ENCODE measurements at places on chromosomes 11 and 22.

DNA sequence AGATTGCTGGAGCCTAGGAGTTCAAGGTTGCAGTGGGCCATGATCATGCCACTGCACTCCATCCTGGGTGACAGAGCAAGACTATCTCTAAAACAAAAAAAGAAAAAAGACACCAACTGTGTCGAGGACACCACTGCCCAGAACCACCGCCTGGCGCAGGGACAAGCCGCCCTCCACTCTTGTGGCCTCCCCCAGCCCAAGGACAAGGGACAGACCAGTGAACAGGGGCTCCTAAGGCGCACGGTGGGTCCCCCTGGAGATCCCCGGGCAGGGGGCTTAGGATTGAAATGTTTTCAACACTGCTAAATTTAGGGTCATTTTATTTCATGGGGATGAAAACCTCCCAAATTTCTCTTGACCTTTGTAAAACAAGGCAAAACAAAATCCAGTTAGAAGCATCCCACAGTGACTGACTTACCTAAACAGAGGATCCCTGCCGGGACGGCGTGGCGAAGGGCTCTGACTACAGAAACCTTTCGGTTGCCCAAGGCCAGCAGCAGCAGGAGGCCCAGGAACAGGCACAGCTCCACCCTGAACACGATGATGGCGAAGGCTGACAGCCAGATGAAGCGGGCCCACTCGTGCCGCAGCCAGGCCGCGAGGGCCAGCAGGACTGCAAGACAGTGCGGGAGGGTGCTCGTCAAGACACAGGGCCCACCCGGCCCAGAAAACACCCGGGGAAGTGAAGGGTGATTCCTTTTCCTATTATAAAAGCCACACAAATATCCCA is 8.6 kb downstream of the ALG12 start:
- DNase-seq = no peak

DNA sequence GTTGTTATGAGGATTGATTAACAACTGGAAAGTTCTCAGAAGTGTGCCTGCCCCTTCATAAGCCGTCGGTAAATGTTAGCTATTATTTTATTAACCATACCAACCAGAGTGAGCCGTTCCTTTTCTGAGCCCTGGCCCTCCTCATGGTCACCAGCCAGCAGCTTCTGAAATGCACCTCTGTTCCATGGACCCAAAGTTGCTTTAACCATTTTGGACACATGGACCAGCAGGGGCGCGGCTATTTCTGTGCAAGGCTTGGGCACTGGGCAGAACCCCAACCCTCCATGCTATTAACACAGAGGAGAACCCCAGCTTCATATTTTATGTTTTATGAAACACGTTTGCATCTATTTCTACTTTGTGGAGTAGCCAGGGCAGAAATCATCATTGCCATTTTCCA is 18.6 kb upstream of the SCGB1A1 start:
- no peak for DNase-seq

GRCh38 chr22:50548040-50548920 is 2.6 kb downstream of the KLHDC7B start:
- DNase-seq = peak; percentile 45

GRCh38 chr11:44904261-44905020 is 46.2 kb downstream of the TP53I11 start:
- no peak for DNase-seq

DNA sequence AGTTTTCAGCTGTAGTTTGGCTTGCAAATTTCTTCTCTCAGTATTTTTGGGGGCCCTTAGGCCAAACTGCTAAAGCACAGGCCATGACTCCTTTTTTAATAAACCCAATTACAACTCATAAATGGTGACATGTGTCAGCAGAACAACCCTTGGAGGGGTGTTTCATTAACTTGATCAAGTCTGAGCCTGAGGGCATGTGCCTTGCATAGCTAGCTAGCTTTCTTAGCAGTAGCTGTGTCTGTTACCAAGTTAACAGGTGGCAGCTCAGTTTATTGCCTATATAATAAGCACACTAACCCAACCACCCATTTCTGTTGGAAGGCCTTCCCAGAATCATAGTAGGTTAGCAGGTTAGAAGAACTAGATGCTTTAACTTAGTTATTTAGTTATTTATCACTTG is 950.3 kb upstream of the CCDC90B start:
- DNase-seq = no peak

GRCh38 chr22:26097411-26097810 is 71.9 kb upstream of the SEZ6L start:
- DNase-seq = no peak

DNA sequence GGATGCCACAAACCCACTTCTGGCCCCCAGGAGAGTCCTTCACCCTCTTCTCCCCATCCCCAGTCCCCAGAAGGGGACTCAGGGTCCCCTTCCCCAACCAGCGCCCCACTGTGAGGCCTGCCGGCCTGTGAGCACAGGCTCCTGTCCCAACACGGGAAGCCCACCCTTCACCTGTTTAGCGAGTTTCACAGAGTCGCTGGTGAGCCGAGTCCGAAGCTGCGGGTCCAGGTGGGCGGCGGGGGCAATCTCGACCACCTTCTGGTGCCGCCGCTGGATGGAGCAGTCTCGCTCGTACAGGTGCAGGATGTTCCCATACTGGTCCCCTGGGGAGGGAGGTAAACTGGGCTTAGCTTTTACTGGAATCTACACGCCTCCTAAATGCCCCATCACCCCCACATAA is 13.3 kb downstream of the LRFN4 start:
- DNase-seq = no peak

GRCh38 chr11:83540112-83540675 is 254.0 kb upstream of the CCDC90B start:
- no peak for DNase-seq

DNA sequence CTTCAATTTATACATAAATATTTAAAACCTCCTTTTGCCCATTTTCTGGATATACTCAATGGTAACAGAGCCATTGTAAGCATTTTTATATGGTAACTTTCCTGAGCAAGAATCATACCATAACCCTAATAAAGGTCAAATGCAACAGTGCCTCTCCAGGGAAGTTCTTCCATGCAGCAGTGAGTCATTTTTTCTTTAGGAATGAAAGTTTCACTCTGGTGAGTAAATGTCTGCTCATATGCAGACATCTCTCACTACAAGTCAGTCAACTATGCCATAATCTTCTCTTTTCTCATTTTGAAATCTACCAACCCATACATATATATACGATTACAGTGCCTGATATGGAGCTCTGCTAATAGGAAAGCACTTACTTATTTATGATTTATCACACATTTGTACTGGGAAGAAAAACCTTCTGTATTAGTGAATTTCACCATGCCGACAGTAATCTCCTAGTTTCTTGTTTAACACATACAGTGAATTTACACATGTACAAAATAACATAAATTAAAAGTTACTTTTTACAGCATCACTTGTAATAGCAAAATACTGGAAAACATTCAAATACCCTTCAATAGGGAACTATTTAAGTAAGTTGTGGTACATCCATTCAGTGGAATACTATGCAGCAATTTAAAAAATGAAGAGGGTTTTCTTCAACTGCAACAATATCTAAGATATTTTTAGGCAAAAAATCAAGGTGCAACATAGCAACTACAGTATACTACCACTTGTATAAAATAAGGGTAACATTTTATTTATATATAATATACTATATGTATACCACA is 16.0 kb downstream of the STK33 start:
- DNase-seq = no peak

DNA sequence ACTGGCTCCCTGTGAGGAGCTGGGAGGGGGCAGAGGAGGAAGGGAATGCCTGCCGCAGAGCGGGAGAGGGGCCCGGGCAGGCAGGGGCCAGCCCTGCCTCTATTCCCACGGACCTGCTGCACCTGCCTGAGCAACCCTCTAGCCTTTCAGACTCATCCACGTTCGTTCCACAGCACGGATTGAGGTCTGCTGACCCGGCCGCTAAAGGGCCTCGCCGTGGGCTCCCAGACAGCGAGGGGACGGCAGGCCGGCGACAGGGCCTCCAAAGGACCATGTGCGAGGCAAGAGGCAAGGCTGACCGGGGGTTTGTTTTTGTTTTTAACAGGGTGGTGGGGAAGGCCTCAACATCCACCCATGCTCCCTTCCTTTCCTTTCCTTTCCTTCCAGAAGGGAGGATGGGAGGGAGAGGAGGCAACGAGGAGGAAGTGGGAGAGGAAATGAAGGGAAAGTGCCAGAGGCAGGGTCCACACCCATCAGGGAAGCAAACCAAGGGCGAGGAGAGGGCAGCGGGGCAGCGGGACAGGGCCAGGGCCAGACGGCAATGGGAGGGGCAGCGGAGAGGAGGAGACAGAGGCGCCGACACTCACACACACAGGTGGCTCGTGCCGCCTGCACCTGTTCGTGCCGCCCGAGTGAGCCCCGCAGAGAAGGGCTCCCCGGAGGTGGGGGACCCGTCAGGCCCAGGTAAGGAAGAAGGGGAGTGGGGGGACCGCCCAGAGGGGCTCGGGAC is 7.5 kb downstream of the LRFN4 start:
- no peak for DNase-seq
